ENCODE measurements at places on chromosomes 7 and 10.
A peak's percentile ranks its signal among the peaks of the same experiment; 100 is the strongest.

DNA sequence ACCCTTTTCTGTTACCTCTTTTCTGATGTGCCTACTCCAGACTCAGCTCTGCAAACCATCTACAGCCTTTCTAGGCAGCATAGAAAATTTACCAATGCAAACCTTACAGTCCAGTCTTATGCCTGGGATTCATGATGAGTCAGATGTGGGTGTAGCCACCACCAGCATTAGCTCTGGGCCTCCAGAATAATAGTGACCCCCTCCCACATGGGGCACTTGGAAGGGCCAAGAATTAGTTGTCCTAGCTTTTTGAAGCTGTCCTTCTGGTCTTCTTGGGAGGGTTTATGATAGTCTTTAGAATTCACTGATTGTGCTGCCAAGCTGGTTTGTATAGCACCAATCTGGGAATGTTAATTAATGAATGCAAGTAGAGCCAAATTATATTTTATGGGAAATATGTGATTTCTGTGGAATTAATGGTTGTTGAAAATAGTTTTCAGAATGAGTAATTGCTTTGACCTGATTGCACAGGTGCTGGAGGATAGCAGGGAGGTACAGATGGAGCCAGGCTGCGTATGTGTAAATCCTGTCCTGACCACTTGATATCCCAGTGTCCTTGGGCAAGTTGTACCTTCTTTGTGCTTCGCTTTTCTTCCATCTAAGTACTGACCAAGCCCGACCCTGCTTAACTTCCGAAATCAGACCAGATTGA is 94.8 kb downstream of the CPED1 start:
- DNase-seq = peak; percentile 78

- DNase-seq = peak; percentile 4
Measured at GRCh38 chr7:132516042-132516840, 60.0 kb downstream of the PLXNA4 start.

- DNase-seq = no peak
Measured at GRCh38 chr7:454356-455109, 65.1 kb downstream of the PDGFA start.

DNA sequence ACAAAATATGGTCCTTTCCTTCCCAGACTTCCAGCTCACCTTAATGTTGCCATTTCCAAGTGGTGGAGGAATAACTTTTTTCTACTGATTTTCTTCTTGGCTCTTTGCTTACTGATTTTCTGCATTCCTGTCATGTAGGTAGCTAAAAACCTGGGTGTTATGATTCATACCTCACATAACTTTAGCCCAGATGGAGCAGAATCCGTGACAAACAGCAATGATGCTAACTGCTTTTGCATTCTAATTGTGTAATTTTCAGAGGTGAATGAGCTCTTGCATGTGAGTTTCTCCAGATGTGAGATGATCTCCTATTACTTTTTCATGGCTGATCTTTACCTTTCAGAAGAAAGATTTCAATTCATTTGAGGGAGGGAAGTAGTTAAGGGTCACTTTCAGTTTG is 43.4 kb downstream of the WDR11 start:
- no peak for DNase-seq

GRCh38 chr7:157775560-157776332 is 438.9 kb downstream of the DNAJB6 start:
- no peak for DNase-seq

DNA sequence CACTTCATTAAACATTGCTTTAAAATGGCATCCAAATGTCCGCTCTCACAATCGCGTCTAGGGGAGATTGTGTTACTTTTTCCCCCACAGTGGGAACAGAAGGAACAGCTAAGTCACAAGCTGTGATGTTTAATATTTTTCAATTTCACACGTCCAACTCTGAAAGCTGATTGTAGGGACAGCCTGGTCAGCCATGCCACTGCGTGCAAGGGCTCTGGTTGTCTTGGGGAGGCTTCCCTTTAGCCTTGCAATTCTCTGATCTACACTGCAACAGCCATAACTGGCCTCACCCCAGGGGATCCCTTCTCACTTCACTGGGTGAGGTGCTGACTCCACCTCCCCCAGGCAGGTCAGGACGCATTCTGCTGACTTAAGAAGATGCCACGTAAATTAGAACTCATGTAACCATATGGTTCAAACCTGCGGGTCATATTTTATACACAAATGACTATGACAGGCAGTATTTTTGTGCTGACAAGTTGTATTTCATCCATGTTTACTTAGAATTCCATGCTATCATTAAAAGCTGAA is 425.2 kb upstream of the NFE2L3 start:
- DNase-seq = peak; percentile 70

DNA sequence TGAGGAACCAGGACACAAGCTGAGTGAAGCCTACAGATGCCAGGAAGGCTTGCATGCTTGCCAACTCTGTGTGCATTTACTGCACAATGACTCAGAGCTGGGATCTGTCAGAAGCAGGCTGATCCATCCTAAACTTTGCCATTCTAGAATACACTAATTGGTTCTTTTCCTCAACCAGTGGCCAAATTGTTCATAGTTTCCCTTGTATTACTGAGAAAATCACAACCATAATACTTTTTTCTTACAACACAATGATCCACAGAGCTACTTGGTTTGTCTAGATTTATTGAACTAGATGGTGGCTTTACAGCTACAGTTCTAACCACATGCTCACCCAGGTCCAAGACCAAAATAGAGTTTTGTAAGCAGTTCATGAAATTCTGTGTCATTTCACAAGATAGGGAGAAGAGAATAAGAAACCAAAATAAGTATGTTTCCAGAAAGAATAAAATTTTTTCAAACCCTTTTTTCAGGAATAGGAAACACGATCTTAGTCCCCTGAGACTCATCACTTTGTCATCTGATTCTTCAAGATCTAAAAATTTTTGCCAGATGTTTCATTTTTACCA is 21.0 kb upstream of the LRRC17 start:
- DNase-seq = peak; percentile 83

DNA sequence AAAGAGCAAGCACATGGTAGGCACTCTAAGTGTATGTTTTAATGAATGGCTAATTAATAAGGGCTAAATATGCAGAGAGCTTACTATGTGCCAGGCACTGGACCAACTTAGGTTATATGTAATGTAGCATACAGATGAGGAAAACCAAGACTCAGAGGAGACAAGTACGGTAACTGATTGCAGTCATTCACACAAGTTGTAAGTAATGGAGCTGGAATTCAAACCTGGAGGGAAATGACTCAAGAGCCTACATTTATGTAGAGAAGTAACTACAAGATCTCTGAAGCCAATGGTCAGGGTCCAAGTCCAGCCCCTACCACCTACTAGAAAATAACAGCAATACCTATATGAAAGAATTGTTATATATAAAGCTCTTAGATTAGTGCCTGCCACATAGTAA is 97.3 kb upstream of the KCNIP2 start:
- peak; percentile 76 for DNase-seq

DNA sequence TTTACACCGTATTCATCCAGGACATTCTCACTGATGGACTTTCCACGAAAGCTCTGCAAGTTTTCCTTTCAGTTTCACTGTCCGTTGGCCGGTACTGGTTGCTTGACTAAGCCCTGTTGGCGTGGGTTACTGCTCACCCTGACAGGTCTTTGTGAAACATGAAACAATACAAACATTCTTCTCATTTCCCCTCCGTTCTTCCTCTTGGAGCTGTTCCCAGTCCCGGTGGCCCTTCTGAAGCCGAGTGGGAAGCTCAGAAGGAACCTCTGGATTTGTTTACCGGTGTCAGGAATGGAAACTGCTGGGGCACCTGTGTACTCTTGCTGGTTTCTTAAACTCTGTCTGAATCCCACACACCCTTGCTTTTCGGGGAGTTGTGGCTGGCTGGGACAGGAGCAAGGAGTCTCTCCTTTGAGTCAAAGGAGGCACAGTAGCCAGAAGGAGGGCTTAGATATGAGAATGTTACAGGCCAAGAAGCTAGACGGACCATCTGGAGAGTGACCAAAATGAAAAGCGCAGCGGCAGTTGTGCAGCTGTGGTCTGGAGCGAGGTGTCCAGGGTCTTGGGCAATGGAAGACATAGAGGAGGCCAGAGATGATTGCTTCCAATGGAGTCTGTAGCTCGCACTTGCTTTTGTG is 45.7 kb downstream of the LYZL2 start:
- DNase-seq = peak; percentile 69

- DNase-seq = peak; percentile 55
Measured at GRCh38 chr10:72935361-72935760, 19.2 kb downstream of the PLA2G12B start.

DNA sequence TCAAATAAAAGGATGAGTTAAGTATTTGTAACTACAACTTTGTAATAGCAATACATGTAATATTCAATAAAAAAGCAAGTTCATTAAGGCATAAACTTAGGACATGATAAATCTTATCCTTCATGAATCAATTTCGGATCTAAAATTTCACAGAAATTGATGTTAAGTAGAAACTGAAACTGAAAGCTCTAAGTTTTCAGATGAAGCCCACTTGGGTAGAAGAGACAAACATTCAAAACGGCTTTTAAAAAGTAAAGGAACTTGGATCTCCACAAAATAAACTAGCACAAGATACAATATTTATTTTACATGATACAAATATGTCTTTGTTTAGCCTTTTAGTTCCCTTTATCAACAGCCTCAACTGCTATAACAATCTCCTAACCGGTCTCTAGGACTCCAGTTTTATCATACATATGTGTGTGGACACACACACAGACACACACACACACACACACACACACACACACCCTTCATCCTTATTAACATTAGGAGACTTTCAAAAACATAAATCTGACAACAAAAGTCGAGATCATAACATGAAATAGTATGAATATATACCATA is 83.7 kb downstream of the USP6NL start:
- DNase-seq = no peak

DNA sequence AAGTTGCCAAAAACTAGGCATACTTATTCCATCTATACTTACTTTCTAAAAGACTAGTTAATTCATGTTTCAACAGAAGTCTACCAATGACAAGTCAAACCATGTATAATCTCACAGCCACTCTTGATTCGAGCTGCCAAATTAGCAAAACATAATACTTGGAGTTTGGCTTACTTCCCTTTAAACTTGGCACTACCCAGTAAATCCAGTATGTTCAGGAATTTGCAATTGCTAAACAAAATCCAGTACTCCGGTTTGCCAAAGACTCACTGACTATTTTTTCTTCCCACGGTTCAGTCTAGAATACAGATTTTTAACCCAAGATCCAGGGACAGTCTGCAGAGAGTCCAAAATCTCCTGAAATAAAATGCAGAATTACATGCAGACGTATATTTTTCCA is 4.6 kb downstream of the OAT start:
- DNase-seq = no peak

DNA sequence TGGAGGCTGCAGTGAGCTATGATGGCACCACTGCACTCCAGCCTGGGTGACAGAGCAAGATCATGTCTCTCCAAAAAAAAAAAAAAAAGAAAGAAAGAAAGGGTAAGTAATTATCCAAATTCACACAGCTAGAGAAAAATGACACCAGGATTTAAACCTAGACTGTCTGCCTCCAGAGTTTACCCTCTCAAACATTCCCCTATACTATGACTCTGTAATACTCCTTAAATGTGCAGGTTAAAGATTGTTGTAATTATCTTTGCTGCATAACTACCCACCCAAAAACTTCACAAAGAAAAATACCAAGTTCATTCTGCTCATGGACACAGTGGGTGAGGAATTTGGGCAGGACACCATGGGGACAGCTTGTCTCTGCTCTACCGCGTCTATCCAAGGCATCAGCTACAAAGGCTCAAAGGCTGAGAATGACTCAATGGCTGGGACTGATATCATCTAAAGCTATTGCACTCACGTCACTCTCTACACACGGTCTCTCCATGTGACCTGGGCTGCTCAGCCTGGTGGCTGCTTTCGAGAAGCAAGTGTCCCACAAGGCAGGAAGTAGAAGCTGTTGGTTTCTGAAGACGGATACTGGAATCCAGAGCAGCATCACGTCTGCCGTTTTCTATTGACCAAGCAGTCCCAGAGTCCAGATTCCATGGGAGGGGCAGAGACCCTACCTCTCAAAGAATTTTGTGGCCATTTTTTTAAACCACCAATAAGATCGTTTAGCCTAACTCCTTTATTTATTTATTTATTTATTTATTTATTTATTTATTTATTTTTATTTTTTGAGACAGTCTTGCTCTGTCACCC is 185.7 kb upstream of the AUTS2 start:
- DNase-seq = no peak

- DNase-seq = no peak
Measured at GRCh38 chr7:47948141-47948790, at the start of gene PKD1L1. PKD1L1 (minus strand) TSS chr7:47948466; CDS start chr7:47948440, 26 bp downstream.

DNA sequence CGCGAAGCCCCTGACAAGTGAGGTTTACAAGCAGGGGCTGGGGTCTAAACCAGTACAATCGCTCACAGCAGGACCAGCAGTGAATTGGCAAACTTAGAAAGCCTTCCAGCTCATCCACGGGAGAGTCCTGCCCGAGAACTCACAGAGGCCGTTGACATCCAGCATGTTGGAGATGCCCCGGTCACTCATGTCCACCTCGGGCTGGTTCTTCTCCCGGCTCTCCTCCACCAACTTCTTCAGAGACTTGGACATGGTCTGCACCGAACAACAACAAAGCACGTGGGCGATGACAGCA is 447 bp downstream of the RSU1 start:
- no peak for DNase-seq

DNA sequence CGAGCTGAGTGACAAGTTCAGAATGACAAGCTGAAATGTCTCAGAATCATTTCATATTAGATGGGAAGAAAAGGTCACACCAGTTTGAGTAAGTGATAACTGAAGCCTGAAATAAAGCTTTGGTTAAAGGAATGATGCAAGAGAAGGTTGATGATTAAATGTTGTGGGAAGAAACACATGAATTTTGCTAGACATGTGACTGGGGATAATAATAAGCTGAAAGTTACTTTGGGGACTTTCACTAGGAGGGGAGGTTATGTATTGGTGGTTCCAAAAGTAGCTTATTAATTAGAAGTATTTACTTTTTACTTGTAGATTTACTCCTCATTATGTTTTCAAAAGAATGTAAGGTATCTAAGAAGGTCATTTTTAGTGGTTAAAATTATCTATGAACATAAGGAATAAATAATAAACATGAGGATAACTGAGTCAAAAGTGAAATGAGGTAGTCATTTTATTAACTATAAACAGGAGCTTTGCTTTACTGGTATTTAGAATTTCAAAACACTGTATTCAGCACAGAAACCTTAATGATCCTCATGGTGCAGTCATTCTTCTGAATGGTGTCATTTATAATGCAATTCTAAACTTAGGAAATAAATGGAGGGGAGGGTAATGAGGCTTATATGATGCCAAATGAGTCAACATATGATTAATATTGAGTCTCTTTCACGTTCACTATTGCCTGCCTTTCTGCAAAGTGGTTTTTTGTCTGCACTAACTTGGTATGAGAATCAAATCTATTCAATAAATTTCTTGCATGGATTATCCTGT is 63.7 kb downstream of the PRKG1 start:
- peak; percentile 85 for DNase-seq

DNA sequence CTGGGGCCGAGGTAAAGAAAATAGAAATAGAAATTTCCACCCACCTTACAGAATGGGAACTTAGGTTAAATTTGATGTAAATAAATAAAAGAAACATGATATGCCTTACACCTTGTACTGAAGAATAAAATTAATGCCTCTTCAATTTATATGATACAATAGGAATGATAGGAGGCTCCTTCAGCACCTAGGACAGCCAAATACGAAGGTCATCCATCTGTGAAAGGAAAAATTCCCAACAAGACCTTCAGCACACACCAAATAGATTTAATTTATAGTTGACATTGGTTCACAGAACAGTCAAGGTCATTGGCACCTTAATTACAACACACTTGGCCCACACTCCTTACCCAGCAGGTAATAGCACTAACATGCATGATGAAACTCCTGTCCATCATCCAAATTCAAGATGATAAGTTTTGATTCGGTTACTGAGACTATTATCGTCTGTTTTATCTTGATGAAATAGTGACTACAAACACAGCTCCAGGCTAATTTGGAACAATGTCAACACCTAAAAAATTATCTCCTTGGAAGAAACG is 250.9 kb downstream of the SNX13 start:
- DNase-seq = no peak

GRCh38 chr7:20482071-20482470 is 133.4 kb upstream of the ABCB5 start:
- no peak for DNase-seq

Measured in bronchial epithelial cell (primary cell).